ENCODE measurements at places on chromosomes 6 and 20.
A peak's percentile ranks its signal among the peaks of the same experiment; 100 is the strongest.

GRCh38 chr6:4124351-4124750, 11.0 kb downstream of the ECI2 start:
- DNase-seq: no peak

DNA sequence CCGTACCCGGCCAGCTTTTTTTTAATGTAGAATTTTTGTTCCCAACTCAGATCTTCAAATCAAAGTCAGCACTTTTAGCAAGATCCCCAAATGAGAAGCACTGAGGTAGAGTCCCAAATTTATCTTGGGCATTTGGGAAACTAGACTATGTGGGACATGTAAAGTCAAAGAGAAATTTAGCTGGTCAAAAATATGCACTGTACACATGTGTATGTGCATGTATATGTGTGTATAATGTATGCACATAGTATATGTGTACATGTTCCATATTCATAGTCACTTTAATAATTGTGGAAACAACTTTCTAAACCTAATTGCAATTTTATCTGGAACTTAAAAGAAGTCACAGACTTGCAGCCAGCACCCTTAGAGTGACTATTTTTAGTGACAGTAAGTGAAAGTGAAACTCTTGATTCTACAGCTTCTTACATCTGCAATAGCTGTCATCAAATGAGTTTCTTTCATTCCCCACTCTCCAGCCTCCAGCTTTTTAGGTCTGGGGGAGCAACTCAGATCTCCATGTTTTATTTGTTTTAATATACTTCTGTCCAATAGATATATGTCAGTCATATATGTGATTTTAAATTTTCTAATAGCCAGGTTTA, 53.6 kb downstream of the CDC40 start:
- no peak for DNase-seq

GRCh38 chr20:10671221-10671918, 2.4 kb downstream of the JAG1 start:
- peak; percentile 22 for DNase-seq

- no peak for DNase-seq
These were observed 246.1 kb upstream of the AFDN start for GRCh38 chr6:167580619-167580911.

DNA sequence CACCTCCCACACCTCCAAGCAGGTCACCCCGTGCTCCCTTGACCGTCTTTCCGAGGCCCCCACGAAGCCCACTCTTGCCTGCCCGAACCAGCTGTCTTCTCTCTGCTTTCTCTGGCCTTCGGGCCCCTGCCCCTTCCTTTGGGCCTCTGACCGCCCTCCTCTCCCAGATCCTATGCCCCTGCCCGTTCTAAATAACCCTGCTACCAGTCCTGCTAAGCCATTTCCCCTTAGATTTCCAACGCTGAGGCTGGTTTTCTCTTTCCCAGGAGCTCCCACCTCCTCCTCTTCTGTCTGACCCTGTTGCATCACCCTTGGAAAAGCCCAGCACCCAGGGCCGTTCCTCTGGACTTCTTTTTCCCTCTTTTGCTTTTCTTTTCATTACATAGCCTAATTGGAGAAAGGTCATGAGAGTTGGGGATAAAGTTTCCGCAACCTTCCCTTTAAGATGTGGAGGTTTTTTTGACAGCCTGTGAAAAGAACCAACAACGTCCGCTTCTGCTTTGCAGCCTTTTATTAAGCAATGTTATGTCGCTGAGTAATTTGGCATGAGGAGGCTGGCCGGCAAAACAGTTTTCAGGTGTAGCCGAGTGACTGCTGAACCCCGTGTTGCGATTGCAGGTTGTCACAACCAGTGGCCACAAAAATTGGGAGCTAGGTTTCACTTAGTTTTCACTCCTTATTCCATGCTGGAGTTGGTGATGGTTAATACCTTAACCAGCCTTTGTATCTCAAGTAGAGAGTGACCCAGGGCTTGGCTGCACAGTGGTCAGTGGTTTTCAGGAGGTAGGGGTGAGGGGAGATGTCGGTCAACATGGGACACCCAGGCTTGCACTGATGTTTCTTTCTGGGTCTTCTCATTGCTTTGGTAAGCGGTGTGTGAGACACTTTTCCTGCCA, 970 bp downstream of the BLTP3A start:
- peak; percentile 16 for DNase-seq

DNA sequence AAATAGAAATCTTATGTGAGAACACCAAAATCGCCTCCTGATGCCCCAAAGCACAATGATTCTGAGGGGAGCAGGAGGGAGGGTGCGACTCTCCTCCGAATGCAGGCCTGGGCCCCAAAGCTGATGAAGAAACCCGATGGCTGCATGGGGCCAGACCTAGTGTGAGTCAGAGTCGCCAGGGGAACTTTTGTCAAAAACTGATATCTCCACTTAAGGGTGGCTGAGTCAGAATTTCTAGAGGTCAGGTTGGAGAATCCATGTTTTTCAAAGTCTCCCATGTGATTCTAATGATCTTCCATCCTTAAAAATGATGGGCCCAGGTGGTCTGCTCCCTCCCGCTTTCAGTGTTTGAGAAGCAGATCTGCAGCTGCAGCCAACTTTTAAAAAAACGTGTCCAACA, 172.8 kb downstream of the BACH2 start:
- no peak for DNase-seq

DNA sequence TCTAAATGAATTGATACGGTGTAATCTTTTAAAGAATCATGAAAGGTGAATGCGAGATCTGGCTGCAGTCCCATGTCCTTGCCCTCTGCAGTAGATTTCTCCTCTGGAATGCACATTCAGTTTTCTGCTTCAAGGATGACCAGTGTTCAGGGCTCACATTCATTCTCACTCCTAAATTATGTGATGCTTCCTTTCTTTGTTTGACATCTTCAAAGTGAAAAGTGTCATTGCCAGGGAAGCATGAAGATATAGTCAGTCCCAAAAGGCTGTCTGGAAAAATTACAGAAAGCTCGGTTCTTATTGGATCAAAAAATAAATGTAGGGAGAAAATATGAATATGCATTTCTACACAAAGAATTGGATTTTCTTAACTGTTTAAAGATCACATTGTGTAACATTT, 395.6 kb downstream of the NKAIN2 start:
- DNase-seq: no peak

DNA sequence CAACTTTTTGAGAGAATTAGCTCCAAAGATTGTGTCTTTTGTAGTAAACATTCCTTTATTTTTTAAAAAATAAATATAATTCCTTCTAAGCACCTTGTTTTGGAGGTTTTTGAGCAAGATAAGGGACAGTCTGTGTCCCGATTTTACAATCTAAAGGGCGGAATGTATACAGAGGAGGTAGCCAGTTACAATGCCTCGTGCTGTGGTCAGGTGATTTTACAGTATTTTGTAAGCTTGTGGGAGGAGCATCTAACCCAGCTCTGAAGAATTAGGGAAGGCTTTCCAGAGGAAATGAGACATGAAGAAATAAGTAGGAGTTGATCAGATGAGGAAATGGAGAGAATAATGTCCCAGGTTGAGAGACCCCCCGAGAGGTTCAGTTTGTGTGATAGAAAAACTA, 1.3 kb downstream of the HINT3 start:
- peak; percentile 19 for DNase-seq

- DNase-seq: no peak
These were observed 46.1 kb downstream of the PHACTR3 start for GRCh38 chr20:59650418-59650817.

DNA sequence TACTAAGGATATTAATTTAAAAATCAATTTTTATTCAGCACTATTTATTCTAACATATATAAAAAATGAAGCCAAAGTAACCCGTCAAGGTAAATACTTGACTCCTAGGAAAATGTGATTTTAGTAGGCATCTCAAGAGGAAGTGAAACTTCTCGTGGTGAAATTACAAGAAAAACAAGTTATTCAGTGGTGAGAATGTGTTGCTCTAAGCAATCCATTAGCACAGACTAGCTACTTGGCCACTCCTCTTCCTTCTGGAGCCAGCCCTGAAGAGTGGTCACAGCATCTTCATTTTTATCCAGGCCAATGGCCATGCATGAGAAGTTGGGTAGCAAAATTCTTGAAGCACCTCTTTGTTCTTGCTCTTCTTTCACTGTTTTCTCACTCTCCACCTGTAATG, 40.4 kb upstream of the GFRAL start:
- DNase-seq: no peak

- no peak for DNase-seq
These were observed 4.5 kb downstream of the PI3 start for GRCh38 chr20:45179166-45179565.

GRCh38 chr6:127212376-127212775, 54.3 kb upstream of the RNF146 start:
- DNase-seq: no peak

- DNase-seq: no peak
These were observed 16.7 kb upstream of the MAK start for GRCh38 chr6:10854922-10855632.

DNA sequence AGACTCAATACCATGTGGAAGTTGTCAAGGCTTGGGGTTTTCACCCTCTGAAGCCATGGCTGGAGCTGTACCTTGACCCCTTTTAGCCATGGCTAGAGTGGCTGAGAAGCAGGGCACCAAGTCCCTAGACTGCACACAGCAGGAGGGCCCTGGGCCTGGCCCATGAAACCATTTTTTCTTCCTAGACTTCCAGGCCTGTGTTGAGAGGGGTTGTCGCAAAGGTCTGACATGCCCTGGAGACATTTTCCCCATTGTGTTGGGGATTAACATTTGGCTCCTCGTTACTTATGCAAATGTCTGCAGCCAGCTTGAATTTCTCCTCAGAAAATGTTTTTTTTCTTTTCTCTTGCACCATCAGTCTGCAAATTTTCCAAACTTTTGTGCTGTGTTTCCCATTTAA, 196.4 kb downstream of the SLC16A10 start:
- DNase-seq: no peak

GRCh38 chr20:12829170-12829569, 179.6 kb upstream of the SPTLC3 start:
- DNase-seq: no peak

DNA sequence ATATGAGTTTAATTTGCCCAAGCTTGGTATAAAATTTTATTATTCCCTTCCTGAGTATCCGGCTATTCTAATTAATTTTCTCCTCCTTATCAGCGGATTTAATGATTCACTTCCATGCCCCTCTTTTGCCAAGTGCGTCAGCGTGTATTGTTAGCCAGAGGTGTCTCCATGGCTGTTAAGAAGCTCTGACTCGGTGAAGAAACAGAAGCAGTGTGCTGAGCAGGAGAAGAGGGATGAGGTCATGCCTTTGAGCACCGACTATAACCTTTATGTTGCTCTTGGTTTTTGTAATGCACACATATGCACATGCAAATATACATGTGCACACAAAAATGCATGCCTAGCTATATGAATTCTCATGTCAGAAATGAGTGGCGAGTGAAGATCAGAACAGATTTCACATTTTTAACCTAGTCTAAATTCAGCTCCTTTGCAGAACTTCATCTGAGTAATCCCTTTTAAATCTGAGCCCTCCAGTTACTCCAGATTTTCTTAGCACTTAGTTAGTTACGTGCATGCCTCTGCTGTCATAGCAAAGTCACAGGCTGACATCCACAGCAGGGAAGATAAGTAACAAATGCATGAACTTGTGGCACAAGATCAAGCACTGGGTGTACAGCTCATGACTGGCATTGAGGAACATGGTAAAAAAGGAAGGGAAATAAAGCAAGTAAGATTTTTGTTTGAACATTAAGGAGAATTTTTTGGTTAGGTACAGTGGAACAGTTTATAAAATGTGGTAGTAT, 24.3 kb downstream of the HTR1E start:
- no peak for DNase-seq

DNA sequence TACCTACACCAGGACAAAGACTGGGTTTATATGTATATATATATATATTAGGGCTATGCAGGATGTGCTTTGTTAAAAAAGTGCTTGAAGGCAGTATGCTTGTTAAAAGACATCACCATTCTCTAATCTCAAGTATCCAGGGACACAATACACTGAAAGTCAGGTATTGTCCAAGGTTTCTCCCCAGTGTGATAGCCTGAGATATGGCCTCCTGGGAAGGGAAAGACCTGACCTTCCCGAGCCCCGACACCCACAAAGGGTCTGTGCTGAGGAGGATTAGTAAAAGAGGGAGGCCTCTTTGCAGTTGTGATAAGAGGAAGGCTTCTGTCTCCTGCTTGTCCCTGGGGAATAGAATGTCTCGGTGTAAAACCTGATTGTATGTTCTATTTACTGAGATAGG, 156.9 kb downstream of the GPX5 start:
- DNase-seq: no peak

DNA sequence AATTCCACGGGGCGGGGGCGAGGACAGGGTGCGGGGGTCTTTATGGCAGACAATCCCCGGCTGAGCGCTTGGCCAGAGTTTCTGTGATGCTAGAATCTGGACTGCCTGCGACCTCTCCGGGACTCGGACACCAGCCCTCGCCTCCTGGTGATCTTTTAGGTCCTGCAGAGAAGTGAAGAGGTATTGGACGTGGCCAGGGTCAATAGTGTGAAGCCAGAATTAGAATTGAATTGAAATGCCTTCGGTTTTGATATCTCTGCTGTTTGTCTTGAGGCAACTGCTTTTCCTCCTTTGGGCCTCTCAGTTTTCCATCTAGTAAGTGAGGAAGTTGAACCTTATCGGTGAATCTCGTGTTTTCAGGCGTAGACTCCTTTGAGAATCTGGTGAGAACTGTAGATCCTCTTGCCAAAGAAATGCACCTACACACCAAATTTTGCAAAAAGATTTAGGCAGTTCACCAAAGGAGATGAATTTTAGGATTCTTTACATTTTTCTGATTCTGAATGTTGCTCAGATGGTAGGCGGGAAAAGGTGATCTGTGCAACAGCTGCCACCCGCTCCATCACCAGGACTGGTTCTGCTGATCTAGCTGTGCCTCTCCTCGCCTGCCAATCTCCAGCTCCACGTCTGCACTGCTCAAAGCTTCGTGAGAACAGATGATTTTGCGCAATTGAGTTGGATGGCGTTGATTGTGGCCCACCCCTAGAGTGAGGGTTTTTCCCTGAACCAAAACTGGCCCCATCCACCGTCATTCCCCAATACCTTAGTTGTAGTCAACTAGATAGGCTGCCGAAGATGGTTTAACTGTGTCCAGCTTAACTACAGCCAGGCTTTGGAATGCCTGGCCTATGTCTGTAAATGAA, 837 bp upstream of the OSER1 start:
- no peak for DNase-seq

GRCh38 chr6:21230536-21230935, 363.0 kb upstream of the SOX4 start:
- no peak for DNase-seq

- DNase-seq: no peak
These were observed 35.5 kb upstream of the TMX4 start for GRCh38 chr20:8055096-8055495.

- no peak for DNase-seq
These were observed 35.6 kb downstream of the MOCS1 start for GRCh38 chr6:39898625-39899024.

GRCh38 chr6:26432627-26433201, 7.6 kb upstream of the BTN3A3 start:
- no peak for DNase-seq

DNA sequence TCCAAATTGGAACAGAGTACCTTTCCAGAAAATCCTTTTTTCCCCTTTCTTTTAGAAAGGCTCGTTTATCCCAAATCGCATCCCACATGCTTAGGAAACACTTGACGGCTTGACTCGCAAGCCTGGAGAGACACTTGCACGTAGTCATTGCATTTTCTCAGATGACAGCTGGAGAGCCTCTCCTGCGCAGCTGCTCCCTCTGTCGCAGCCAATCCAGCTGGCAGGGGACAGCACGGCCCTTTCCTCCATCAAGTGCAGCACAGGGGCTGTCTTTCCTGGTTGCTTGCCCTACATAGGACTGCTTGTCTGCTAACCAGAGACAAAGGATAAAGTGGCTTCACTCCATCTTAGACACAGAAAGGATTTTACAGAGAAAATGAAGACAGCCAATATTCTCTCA, 77.6 kb upstream of the RGS17 start:
- DNase-seq: no peak

Measured in CD4-positive, alpha-beta T cell treated with Interferon alpha-2 for 1 hour (primary cell).